Foreskin fibroblast (primary cell): ENCODE measurements at places on chromosomes 2 and 18.

DNA sequence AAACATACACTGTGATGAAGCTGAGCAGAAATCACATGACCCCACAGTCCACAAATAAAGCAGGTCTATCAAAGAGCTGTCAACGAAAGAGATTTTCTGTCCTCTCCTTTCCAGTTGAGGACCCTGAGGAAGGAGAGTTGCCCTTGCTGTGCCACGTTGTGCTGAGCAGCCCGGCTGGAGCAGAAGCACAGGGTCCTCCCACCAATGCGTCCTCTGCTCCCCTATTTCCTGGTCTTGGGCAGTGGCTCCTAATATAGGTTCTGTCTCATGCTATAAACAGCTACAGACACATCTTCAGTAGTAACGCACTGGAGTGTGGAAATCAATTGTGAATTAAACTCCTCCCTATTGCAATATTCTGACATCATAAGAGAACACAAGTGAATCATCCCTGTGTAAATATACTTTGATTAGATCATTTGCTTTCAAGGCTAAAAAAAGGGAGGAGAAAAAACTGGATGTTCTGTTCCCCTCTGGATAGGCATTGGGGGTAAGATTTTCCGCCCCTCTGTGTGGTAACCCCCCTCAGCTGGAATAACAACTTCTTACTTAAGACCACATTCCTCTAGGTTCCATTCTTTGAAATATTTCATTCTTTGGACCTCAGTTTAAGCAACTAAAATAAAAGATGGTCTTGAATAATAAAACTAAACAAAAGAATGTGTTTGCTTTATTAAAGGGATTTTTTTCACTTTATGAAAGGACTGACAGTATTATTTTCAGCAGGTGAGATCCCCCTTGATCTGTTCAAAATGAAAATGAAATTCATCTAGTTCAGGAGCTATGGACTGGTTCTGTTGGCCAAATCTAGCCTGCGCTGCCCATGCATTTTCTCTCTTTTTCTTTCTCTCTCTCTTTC is 8.3 kb upstream of the RHOB start:
- peak; percentile 83 for DNase-seq

GRCh38 chr2:200781616-200782015 is 30.1 kb upstream of the BZW1 start:
- DNase-seq: no peak

- DNase-seq: peak; percentile 11
Observed at GRCh38 chr2:60484133-60484645, 69.3 kb downstream of the BCL11A start.

- DNase-seq: no peak
Observed at GRCh38 chr18:39698436-39698835, 2132.8 kb upstream of the CELF4 start.

DNA sequence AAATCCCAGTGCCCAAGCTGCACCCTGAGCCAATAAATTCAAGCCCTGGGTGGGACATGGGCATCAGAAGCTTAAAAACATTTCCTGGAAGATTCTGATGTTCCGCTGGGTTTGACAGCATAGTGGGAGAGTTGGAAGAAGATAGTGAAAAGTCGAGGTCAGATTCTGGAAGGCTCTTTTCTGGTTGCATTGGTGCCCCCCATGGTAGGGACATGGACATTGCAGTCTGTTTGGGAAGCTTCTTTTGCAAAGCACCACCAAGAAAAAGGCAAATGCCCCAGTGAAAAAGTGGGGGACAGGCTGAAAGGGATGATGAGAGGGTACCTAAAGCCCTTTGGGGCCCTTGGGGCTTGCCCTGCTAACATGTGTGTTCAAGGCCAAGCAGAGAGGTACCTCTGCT is 21.0 kb downstream of the MERTK start:
- DNase-seq: no peak

- no peak for DNase-seq
Observed at GRCh38 chr2:196459539-196459938, 180.0 kb upstream of the CCDC150 start.

DNA sequence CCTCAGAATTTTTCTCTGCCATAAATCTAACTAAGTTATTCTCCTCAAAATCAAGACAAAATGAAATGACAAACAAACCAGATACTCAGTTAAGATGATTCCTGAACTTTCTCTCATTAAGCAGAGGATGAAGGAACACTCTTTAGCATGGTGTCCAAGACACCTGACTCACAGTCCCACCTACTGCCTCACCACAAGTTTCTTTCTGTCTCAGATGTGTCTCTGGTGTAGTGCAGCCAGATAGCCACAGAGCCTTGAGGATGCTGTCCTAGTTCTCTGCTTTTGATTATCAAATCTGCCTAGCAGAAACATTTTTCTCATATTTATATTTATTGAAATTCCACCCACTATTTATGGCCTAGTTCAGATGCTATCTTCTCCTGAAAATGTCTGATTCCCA is 103.6 kb upstream of the TMEM200C start:
- DNase-seq: no peak

DNA sequence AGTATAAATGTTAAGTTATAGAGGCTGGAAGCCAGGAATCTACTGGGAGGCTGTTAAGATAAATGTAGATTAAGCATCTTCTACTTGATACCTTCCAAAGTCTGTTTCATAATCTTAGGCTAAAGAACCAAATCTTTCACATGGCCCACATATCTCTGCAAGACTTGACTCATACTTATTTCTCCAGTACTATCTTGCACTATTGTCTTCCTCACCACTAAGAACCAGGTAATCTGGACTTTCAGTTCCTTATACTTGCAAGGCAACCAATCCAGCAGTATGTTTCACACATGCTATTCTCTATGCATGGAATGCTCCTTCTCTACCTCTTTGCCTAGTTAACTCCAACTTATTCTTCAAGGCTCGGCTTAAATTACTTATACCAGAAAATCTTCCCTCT is 62.2 kb downstream of the RBMS1 start:
- DNase-seq: no peak

DNA sequence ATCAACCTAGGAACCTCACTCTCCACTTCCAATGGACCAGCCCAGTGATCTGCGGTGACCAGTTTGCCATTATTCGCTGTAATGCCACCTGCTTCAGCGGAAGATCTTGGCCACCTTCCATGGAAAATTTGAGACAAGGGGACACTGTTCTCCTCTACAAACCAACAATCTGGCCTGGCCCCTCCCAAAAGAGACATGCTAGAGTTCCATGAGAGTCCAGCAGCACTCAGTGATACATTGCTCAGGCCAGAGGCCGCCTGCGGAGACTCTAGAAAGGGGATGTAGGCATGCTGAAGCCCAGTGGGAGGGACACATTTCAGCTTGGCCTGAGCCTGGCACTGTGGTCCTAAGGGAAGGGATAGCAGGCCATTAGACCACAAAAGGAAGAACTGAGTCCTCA is 58.3 kb downstream of the COL6A3 start:
- no peak for DNase-seq
